GM23248 (cell line): ENCODE measurements at places on chromosomes 11 and 22.

DNA sequence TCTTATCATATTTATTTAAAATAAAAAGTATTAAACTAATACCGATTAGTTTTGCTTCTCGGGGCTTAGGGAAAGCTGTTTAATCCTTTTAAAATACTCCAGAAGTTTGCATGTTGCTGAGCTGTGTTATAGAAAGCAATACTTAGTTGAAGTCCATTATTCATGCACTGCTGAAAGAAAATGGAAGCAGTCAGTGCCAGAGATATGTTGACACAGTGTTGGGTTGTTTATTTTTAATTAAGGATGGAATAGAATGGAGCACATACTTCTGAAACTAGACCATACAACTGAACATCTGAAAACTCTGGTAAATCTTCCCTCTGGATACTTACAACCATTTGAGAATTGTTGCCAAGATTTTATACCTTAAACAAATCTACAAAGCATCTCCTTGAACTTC is 282.7 kb upstream of the CCDC179 start:
- no peak for DNase-seq

DNA sequence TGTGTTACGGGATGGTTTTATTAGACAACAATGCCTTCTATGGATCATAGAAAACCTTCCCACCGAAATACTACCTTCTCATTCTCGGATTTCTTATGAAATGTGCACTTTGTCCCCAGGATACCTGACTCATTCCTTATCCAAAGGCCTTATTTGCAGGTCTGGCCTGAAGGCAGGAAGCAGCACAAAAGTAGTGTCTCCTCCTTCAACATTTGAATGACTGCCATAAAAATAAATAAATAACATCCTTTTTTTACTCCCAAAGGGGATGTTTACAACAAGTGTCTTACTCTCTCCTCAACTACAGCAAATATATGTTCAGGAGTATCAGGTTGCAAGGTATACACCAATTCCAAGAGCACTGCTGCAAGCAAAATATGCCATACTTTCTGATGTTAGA is 41.6 kb upstream of the PAK1 start:
- no peak for DNase-seq

- DNase-seq, result peak; percentile 20
These were observed 402.4 kb upstream of the DDI1 start for GRCh38 chr11:103633819-103634590.

GRCh38 chr11:57288771-57289579 is 35.8 kb downstream of the TNKS1BP1 start:
- peak; percentile 97 for DNase-seq

- no peak for DNase-seq
These were observed 40.7 kb upstream of the COMT start for GRCh38 chr22:19900707-19901436.

DNA sequence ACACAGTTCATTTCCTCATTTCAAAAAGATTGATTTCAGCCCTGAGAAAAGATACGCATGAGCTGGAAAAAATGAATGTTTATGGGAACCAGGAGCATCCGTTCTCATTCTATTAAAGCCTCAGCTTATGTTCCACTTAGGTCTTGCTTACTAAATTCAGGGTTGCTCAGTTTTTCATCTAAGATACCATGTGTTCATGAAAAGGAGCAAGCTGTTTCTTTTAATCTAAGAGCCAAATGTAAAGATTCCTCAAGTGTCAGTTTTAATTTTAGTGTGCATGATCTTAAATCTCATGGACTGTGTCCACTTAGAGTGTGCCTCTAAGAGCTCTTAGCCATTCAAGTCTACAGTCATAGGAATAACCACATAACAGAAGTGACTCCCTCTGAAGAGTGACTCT is 141.5 kb upstream of the ARHGAP42 start:
- DNase-seq, result no peak

GRCh38 chr11:114377612-114378267 is 22.6 kb downstream of the C11orf71 start:
- peak; percentile 94 for DNase-seq

DNA sequence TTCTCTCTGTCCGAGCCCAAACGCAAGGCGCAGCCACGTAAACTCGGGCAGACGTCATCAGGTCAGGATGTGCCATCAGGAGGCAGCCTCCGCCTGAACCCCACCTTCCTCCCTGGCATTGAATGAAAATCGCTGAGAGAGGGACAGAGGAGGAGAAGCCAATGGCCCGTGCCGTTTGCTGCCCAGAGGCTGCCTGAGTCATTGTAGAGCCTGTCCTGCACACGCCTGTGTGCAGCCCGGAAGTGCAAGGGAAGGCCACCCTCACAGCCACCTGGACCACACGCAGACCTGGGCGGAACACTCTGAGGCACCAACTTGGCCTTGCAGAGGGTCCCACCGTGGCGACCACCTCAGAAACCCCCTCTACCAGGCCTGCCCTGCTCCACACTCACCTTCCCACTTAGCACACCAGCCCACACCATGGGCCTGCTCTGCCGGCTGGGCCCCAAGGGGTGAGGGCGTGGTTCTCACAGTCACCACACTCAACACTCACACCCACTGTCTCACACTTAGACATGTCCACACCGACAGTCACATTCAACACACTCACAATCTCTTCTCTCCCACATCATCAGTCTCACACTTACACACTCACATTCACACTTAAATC is 9.1 kb downstream of the CHID1 start:
- no peak for DNase-seq

DNA sequence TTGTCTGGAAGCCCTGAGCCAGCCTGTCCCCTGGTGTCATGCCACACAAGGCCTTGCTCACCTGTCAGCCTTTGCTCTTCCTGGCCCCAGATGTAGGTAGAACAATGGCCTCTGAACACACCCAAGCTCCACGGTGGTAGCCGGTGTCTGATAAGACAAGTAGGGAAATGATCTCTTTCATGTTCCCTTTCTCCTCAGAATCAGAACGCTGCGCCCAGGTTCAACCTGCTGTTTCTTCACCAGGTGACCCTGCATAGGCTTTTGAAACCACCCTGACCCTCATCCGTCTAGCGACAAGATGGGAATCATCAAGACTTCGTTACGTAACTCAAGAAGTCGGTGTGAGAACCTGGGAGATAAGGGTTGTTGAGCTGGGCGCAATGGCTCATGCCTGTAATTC is 28.7 kb upstream of the YWHAH start:
- no peak for DNase-seq

DNA sequence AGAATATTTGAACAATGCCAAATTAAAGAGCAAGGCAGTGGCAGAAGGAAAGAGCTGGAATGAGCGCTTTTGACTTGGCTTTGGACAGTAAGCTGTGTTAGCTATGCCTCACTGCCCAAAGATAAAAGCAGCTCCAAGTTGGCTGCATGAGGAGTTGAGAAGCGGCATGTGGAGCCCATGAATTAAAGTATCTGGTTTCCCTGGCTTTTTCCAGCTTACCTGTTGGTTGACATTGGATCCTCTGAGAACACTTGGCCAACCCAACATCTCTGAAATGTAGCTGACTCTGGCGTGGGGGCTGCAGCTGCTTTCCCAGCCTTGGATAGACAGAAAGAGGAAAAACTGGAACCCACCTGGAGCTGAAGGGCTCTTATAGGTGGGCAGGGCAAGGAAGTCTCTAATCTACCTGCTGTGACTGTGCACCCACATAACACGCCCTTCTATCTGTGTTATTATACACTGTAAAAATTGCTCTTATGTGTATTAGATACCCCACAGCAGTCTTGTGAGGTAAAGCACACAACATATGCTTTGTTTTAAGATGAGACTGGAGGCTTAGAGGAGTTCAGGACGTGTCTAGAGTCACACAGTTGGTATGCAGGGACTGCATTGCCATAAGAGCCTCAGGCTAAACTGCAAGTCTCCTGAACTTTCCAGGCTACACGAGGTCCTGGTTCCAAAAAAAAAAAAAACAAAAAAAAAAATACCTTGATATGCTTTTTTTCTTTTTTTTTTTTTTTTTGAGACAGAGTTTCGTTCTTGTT is 5.8 kb downstream of the UBASH3B start:
- DNase-seq, result peak; percentile 91

DNA sequence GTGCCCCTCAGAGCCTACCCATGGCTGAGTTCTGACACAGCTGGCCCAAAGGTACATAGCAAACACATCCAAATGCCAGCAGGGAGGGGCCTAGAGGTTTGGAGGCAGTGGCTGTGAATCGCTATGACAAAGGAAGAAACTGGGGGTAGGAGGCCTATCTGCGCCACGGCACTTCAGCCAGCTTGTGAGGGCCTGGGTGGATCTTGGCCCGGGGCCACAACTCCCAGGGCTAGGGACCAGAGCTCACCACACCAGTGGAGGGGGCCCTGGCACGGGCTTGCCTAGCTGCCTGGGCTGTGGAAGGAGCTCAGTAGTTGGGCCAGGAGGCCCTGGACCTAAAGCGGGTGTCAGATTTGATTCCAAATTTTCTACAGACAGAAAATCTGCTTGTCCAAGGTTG is 9.4 kb upstream of the NAP1L4 start:
- no peak for DNase-seq

DNA sequence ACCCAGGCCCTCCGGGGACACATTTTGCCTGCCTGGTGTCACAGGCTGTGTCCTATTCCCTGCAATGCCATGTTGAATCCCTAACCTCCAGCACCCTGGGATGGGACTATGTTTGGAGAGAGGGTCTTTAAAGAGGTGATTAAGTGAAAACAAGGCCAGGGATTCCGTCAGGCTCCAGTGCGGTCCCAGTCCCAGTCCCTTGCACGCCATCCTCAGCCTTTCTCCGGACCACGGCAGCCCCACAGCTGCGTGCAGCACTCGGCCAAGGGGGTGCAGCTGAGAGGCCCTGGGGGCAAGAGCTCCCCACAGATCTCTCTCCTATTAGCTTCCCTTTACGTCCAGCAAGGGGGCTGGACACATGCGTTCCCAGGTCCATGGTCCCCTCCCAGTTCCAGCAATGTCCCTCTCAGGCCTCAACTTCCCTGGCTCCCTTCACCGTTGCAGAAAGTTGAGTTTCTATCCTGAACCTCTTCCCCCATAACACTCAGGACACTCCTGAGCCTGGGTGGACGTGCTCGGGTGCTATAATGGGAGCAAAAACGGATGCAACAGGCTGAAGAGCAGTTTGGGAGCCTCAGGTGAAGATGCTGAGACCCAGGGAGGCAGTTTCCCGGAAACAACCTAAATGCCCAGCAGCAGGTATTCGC is 1422.7 kb downstream of the BRD1 start:
- DNase-seq, result no peak

DNA sequence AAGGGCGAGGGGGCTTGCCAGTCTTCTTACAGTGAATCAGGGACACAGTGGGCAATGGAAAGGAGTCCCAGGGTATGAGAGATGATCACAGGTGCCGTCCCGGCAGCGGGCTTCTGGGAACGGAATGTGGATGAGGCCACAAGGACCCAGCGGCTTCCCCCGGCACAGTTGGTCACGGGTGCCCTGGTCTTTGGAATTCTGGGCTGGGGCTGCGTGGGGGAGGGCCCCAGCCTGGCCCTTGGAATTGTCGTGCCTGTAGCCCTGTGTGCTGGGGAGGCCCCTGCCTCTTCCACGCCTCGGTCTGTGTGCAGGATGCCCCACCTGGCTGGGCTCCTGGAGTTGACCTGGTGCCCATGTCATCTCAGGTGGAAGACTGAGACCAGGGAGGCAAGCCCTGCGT is 76.6 kb downstream of the FBLN1 start:
- DNase-seq, result no peak

GRCh38 chr22:20237480-20238440 is 30.4 kb downstream of the RTN4R start:
- no peak for DNase-seq

- no peak for DNase-seq
These were observed 48.7 kb downstream of the LDLRAD3 start for GRCh38 chr11:35992548-35992947.

DNA sequence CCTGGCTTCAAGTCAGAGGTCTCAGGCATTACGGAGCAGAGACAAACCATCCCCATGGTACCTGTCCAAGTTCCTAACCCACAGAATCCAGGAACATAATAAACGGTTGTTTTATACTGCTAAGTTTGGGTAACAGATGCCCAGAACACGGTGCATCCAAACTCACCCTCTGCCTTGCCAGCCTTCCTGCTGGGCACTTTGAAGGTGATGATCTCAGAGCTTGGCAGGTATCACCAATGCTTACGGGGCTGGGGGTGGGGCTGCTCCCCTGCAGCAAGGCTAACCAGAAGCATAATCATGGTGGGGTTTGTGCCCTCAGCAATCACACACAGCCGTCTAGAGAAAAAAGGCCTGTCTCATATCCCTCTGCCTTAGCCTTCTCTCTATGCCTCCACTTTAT is 27.1 kb downstream of the DKK3 start:
- DNase-seq, result no peak

DNA sequence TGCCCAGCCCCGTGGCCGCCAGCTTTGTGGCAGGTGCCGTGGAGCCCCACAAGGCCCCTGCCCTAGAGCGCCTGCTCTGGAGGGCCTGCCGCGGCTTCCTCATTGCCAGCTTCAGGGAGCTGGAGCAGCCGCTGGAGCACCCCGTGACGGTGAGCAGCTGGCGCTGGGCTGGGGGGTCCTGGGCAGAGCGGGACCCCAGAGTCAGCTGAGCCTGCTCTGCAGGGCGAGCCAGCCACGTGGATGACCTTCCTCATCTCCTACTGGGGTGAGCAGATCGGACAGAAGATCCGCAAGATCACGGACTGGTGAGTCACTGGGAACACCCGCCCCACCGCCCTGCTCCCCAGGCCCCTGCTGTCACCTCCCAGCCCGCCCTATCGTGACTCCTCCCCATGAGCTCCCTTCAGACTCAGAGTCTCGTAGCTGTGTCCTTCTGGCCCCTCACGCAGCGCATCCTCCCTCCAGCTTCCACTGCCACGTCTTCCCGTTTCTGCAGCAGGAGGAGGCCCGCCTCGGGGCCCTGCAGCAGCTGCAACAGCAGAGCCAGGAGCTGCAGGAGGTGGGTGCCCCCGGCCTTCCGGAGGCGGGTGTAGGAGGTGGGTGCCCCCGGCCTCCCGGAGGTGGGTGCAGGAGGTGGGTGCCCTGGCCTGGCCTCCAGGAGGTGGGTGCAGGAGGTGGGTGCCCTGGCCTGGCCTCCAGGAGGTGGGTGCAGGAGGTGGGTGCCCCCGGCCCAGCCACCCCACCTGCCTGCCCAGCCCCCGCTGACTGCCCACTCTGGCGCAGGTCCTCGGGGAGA is 4.7 kb downstream of the TCIRG1 start:
- DNase-seq, result peak; percentile 42

GRCh38 chr22:19865141-19865829 is 10.6 kb upstream of the GNB1L start:
- no peak for DNase-seq

DNA sequence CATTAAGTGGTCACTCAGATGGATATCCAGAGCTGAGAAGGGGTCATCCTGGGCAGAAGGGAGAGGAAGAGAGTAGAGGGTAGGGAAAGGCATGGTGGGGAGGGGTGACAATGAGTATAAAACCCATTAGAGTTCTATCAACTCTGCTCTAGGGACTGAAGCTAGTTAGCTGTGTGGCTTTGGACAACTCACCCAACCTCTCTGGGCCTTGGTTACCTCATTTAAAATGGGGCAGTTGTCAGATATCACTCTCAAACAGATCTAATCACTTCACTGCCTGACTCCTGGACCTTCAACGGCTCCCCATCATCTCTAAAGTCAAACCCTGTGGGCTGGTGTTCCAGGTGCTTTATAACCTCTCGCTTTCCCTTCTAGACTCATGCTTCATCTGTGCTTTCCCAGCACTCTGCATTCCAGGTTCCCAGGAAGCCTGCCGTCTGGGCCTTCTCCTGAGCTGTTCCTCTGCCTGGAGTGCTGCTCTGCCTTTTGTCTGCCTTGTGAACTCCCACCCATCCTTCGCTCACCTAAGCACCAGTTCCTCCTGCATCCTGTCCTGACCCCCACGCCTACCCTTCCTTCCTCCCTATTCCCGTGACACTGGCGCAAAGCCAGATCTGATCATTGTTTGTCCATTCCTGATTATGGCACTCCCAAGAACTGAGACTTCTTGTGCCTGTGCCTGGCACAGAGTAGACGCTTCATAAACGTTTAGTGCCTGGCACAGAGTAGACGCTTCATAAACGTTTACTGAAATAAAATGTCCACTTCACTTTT is 22.3 kb upstream of the KCNJ11 start:
- no peak for DNase-seq

- no peak for DNase-seq
These were observed 53.8 kb downstream of the HIRA start for GRCh38 chr22:19377565-19378343.
